ENCODE measurements at places on chromosomes 1 and 21. TPM values are rescaled to one million over a fixed set of nuclear protein-coding genes. Genes with fewer than 3 reads are reported as not detected.

DNA sequence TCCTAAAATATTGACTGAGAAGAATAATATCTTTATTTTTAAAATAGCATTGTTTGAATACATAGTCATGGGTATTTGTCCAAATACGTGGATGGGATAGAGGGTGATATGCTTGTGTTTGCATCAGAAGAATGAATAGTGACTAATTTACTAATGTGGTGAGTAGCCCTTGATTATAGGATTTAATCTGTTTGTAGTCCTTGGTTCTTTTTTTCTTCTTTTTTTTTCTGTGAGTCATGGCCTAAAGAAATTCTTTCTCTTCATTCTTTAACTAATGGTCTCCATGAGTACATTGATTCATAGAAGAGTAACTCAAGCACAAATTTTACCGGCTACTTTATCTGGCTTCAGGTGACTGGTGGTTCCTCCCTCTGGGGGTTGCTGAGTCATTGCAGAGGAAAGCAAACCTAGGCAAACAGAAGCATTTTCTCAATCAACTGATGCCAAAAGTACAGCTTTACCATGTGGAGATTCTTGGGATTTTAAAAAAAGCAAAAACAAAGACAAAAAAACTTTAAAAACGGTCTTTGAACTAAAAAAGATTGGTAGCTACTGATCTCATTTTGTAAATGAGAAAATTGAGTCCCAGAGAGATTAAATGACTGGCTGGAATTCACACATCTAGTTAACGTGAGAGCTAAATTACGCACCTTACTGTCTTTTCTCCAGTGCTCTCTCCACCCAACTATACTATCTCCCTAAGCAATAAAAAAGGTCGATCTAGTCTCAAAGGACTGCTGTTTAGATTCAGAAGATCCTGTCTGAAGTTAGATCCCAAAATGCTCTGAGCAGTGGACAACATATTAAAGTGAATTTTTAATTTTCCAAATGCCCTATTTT is 40.5 kb downstream of the AK5 start:
- DNase-seq, result peak; percentile 28

GRCh38 chr1:68470388-68470970 is 20.7 kb upstream of the RPE65 start:
- peak; percentile 14 for DNase-seq

DNA sequence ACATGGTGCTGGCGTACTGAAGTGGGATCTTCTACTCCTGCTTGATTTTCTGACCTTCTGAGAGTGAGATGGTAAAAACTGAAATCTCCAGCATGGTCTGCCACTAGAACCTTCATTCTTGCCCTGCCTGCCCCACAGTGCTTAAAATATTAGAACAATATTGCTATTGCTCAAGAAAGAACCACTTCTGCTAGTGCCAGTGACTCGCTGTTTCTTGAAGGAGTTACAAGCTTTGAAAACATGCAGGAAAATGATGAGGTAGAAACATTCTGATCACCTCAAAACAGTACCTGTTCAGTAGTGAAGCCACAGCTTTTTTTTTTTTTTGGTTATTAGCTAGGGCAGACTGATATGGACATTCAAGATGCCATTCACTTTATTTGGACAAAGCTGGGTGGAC is 95.3 kb downstream of the BACH1 start:
- no peak for DNase-seq

DNA sequence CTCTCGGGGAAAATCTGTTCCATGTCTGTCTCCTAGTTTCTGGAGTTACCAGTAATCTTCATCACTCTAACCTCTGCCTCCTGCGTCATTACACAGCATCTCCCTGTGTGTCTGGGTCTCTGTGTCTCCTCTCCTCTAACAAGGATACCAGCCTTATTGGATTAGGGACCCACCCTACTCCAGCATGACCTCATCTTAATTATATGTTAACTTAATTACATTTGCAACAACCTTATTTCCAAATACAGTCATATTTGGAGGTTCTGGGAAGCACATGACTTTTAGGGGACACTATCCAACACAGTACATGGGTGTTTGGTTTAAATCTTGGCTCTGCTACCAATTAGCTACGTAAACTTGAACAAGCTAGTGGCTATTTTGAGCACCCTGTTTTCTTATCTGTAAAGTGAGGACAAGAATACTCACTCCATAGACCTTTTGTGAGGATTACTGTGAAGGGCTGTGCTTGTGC is 83.9 kb upstream of the SGIP1 start:
- no peak for DNase-seq

GRCh38 chr1:244097523-244098405 is 46.7 kb downstream of the ZBTB18 start:
- DNase-seq, result no peak

DNA sequence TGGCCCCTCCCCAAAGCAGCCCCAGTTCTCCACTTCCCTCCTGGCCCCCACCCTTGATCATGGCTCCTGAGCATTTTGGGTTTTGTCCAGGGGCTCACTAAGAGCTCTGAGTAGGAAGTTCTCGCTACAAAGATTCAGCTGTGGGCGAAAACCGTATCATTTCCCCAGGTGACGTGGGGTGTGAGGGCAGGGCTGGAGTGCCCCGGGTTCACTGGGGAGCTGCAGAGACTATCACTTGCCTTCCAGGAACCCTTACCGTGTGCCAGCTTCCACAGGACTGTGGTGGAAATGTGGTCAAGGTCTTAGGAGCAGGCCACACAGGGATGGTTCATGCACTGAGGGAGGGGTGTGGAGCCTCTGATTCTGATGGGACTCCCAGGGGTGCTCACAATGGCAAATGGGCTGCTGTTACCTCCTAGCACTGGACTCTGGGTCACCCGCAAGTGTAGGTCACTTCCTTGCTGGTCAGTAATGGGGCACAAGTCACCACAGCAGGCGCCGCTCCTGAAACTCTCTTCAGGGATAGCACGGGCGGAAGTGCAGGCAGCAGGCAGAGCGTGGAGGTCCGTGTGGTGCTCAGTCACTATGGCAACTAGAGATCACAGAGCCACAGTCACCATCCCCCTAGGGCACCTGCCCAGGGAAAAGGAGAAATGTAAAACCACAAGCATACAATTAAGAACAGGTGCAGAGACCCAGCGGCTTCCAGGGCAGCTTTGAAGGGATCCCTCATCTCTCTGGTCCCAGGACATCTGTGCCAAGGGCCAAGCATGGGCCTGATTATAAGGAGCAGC is 35.4 kb downstream of the RSPH1 start:
- no peak for DNase-seq

DNA sequence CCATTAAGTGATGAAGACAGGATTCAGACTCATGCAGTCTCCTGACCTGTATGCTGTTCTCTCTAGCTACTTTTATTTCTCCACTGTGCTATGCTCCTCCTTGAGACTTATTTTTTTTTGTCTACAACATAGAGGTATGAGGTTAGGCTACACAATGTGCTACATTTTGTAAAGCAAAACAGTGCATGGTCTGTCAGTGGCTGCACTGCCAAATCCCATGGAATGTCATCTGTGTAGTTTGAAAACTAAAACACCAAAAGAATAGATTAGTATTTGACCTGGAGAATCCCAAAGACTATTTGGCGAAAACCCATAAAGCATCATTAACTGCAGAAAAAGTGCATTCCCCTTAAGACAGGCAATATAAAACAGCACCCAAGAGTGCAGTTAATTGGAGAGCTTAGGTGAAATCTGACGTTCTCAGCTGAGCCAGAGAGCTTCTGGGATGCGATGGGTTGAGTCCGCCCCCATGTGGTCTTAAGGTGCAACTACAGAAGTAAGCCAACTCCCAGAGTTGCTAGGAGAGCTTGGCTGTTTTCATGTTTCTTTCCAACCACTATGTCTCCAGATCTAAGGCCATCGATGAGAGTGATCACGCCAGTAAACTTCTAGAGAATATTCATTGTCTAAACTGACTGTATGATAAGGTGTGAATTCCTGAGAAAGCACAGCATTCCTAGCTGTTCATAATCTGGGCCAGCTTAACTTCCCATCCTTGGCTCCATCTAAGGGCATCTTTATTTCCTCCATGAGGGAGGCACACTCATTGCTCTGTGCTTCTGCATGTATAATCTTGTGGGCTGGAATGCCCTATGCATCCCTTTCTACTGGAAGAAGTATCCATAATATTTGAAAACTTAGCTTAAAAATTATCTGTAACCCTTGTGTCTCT is 20.7 kb upstream of the CYP2J2 start:
- DNase-seq, result peak; percentile 67

- DNase-seq, result peak; percentile 49
These were observed 41.2 kb upstream of the CFAP298 start for GRCh38 chr21:32653326-32653901.

GRCh38 chr21:18041012-18041411 is 203.6 kb upstream of the CHODL start:
- no peak for DNase-seq

GRCh38 chr1:233121947-233122559 is 171.6 kb downstream of the NTPCR start:
- no peak for DNase-seq

DNA sequence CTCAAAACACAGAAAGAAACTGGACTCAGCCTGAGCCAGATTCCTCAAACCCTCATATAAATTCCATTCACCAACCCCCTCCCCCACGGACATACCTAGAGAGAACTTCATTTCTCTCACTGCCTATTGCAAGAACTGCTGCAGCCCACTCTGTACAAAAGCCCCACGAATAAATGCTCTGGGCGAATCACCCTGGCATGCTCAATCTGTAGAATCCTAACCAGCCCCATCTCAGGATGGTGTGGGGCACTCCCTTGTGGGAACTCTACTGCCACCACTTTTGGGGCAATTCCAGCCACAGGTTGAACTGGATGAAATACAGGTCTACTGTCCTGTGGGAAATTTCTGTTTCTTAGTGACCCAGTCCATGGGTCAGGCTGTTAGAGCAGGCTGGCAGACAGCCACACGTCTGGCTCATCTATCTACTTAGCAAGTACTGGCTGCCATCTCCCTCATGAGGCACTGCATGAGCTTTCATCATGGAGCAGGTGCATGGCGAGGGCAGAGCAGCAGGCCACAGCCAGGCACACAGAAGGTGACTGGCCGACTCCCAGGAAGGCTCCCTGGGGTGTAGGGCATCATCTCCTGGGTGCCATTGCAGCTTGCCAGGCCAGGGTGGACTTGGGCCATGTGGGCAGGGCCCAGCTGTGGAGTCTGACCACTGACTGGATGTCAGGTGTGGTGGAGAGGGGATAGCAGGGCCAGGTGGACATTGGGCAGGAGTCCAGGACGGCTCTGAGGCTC is 1.6 kb upstream of the C1orf35 start:
- no peak for DNase-seq

DNA sequence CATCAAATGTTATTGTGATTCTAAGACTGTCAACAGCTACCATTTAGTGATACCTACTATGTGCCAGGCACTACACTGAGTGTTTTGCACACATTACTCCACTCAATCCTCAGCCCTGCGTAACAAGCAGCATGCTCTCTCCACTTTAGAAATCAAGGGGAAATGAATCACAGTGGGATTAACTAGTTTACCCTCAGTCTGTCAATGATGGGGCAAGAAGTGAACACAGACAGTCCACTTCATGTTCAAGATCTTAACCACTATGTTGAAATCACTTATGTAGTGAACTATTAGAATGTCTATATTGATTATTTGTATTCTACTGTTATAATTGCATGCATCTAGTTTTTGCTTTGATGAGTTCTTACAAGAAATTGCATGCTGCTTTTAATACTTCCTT is 165.3 kb downstream of the LTN1 start:
- no peak for DNase-seq

- no peak for DNase-seq
These were observed 15.5 kb upstream of the MAP3K7CL start for GRCh38 chr21:29114765-29115500.

DNA sequence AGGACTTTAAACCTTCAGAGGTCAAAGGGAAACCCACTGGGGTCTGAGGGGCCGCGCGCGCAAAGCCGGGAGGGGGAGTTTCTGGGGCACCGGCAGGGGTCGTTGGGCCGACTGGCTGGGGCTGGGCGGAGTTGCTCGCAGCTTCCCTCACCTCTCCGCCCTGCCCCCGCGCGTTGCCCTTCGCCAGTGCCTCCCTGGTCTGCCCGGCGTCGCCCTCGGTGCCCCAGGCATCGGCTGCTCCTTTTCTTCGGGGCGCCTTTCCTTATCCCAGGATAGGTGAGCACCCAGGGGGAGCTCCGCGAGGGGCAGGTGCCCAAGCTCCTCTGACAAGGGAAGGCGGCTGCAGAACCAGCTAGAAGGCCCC is 390 bp upstream of the NGF start:
- DNase-seq, result no peak

DNA sequence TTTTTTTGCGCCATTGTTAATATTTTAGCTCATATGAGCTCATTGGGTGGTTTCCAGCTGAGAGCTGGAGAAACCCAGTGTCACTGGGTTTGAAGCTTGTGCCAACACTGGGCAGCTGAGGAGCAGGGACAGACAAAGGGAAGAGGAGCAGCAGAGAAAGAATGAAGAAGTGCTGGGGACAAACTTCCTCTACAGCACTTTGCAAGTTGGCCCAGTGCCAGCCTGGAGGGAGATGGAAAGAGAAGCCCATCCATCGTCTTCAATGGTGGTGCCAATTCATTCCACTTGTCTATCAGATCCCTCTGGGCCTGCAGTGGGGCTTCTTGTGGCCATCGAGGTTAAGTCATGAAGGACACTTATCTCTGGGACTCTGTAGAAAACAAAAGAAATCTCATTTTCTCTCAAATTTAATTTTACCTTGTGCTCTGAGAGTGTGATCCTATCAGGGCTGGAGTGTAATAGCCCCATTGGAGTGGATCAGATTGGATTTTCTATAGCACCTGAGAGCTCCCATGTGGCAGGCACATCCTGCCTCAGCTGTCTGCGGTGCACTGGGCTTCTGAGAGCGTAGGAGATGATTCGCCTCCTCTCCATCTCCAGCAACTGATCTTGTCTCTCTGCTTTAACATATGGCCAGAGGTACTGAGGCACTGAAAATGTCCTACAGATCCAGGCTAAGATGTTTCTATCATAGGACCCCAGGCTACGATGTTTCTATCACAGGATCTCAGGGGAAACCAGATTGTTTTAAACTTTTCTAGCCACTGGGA is 114.7 kb downstream of the TNR start:
- DNase-seq, result no peak

DNA sequence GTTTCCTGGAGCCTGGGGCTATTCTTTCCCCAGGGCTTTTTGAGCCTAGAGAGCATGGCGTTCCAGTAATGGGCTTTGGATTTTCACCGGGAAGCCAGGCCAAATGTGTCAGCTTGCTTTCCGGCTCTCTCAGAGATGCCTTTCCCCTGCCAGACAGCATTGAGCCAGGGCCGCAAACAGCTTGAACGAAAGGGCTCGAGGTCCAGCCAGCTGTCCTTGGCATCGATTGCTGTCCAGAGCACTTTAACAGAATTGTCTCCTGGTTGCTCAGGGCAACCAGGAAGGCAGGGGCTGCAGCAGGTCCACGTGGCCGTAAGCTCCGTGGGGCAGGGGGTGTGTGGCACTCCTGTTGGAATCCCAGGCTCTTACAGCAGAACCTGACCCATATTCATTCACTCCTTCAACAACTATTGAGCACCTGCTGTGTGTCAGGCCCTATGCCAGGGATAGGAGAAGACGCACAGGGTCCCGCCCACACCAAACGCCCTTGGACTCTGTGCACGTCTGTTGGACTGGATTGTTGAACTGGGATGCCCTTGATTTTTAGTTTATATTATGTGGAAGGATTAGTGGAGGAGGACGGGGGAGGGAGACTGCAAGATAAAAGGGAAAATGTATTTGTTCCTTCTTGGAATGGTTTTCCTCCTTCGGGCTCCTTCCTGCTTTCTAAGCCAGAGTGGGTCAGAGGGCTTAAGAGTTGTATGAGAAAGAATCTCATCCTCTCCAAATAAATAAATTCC is 38.7 kb upstream of the EFHD2 start:
- no peak for DNase-seq

The SMPDL3B gene
- 9.7 TPM for total RNA-seq

The UMODL1 gene
- total RNA-seq, result 0.22 TPM

The GBP5 gene
- total RNA-seq, result 0.54 TPM

The GLIS1 gene
- not detected for total RNA-seq
